ENCODE measurements at places on chromosomes 7 and 10.

DNA sequence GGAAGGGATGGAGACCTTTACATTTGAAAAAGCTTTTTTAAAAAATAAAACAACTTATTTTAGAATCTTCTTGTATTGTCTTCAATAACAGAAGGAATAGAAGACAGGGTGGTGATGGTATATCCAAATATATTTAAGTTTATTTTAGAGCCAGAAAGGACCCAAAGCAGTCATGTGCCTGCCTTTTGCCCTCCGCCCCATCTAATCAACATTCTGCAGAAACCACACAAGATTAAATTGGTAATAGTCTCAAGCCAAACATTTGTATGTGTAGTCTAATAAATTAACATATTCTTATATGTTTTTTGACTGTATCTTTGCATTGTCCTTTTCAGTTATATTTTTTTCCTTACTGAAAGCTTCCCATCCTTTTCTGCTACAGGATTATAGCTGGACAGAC lies 16.5 kb upstream of the NUP42 start:
- DNase-seq: no peak

GRCh38 chr7:134636008-134636449 lies 10.6 kb upstream of the BPGM start:
- DNase-seq: no peak

DNA sequence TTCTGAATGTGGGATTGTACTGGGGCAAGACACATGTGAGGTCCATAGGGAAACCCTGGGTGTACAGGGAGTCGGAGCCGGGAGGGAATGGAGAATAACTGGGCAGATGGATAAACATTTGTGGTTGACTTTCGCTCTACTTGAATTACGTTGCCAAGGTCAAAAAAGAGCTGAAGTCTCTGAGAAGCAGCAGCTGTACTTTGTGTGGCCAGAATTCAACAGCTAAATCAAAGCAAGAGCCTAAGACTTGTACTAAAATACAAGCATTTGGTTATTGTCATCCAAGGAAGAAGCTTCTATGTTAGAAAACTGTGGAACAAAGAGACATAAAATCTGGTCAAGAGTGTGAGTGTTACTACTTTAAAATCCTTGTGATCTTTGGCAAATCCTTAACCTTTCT lies 457.2 kb downstream of the ARL4A start:
- peak; percentile 50 for DNase-seq

GRCh38 chr7:65925040-65925439 lies 52.2 kb downstream of the VKORC1L1 start:
- DNase-seq: no peak

DNA sequence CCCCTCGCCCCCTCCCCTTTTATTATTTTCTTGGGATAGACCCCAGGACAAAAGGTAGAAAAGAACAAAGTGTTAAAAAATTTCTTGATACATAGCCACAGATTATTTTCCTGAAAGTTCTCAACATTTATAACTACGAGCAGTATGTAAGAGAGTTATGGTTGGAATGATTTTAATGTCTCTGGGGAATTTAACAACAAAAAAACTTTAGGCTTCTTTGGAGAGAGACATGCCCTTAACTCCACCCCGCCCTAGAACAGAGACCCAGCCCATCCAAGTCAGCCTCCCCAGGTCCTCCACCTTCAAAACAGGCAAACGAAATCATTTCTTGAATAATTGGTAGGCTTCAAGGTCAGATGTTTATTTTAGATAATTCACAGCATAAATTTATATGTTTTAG lies 97.1 kb downstream of the TCF7L2 start:
- peak; percentile 33 for DNase-seq

- peak; percentile 27 for DNase-seq
Measured at GRCh38 chr10:71187600-71187999, 24.8 kb upstream of the UNC5B start.

DNA sequence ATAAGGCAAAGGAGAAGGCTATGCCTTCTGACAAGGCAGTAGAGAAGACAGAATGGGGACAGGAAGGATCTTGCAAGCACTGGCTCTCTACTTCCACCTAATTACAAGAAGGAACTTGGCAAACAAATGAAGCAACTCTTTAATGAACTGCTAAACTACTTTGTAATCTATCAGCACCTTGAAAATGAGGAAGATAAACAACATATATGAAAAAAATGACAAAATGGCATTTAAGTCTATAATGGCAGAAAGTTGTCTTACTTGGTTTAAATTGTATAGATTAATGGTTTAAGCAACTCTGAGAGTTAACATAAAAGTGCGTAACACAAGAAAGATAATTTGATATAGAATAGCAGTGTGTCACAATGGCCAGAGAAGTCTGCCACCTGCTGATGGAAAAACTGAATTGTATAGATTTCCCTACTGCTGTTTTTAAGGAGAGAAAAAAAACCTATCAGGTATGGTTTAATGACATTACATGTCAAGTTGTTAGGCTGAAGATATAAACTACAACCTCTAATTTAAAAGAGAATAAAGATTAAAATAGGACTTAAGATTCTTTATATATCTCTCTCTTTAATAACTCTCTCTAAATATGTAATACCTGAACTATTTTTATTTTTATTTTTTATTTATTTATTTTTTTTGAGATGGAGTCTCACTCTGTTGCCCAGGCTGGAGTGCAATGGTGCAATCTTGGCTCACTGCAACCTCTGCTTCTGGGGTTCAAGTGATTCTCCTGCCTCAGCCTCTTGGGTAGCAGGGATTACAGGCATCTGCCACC lies 11.8 kb downstream of the NT5C3A start:
- DNase-seq: peak; percentile 62

- DNase-seq: no peak
Measured at GRCh38 chr7:114298011-114298410, 116.6 kb upstream of the FOXP2 start.

- no peak for DNase-seq
Measured at GRCh38 chr10:100775386-100775785, 30.0 kb downstream of the PAX2 start.

GRCh38 chr10:89391907-89392756 lies at the start of gene IFIT1:
IFIT1 (plus strand) TSS chr10:89392623; CDS start chr10:89392713, 90 bp downstream.
- peak; percentile 94 for DNase-seq

- peak; percentile 67 for DNase-seq
Measured at GRCh38 chr10:14536241-14537213, 205.8 kb upstream of the FRMD4A start.

DNA sequence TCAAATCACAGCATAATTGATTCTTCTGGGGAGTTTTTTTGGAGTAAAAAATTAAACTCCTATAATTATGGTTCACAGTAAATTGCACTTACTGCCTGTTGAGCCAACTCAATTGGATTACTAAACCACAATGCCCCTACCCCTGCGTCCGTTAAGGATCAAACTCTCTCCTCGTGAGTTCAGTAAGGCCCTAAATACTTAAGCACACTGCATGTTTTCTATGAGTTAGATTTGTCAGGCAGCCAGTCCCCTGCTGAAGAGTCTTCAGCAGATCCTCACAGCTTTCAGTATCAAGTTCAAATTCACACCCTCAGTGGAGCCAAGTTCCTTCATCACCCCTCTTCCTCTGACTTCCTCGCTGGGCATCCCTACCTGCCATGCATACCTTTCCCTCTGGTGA lies 275.0 kb upstream of the BMPER start:
- no peak for DNase-seq

- peak; percentile 48 for DNase-seq
Measured at GRCh38 chr10:34813626-34814222, 1.4 kb downstream of the PARD3 start.

DNA sequence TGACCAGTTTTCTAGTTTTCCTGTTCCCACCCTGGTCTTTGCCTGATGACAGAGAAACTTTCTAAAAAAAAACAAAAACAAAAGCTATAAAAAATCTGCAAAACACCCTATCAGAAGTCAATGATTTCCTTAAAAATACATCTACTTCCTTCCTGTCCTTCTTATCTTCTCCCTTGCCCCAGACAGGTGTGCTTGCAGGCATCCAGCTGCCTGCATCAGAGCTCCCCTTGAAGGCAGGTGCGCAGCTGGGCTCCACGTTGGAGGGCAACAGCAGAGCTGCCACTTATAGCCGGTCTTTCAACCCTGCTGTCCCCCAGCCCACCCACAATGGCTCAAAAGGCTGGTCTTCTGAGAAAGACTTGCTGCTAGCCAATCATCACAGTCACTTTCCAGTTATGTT lies 29.8 kb downstream of the UBE2D4 start:
- no peak for DNase-seq

- no peak for DNase-seq
Measured at GRCh38 chr7:18087026-18087686, 59.5 kb upstream of the PRPS1L1 start.

GRCh38 chr7:69172357-69173077 lies 425.8 kb upstream of the AUTS2 start:
- no peak for DNase-seq

- DNase-seq: no peak
Measured at GRCh38 chr7:24896031-24896501, 83.9 kb downstream of the OSBPL3 start.

Data from astrocyte of the spinal cord (primary cell).